Stimulated activated CD4-positive, alpha-beta T cell treated with anti-CD3 and anti-CD28 coated beads, Interleukin-12 subunit alpha, Interleukin-12 subunit beta, amount 100 ng/mL, for 24 hours (primary cell): ENCODE measurements at places on chromosomes 16 and 17.

DNA sequence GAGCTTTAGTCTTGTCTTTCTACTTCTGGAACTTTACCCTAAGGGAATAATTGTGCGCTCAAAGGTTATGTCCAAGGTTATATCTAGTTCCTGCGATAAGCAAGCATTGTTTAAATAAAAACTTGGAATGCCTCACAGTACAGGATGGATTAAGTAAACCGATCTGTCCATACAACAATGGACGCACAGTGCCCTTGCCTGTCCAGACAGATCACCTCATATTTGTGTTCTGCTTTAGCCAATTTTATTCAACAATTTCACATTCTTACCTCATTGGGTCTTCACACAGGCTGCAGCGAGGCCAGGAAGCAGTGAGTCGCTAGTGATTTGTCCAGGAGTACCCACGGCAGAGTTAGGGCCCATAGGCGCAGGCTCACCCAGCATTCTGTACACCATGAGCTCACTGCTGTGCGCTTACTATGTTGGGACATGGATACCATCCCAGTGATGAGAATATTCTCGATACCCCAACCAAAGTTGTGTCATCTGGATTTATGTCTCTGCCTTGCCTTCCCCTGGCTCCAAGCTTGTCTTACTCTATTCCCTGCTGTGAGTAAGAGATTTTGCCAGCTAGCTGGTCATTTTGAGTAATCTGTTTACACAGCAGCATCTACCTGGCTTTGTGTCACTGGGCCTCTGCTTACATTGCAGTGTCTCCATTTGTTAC, 39.8 kb downstream of the USP43 start:
- DNase-seq = no peak

GRCh38 chr17:42283241-42284023, 4.9 kb upstream of the STAT5A start:
- no peak for DNase-seq

DNA sequence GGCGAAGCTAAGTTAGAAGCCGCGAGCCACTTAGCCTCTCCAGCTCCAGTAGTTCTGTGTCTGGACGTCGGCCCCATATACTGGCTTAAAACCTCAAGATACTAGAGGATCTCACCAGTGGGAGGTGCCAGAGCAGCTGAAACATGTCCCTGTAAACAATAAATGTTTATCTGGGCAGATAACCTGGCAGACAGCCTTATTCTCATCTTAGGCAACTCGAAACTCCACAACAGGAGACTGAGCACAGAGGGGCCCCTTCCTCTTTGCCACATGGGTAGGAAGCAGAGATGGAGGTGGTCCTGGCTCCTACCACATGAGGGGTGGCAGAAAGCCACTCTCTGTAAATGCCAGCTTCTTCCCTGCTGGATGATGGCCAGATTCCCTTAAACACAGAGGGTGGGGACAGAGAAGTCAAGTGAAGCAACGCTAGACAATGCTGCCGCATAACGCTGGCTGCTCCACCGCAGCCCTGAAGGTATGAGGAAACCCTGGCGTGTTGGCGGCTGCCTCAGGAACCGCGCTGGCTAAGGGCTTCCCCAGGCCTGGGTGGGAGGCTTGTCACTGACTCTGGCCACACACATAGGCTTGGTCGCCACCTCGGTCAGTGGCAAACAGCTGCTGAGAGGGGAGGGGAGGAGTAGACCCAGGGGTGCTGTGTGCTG, 67.9 kb downstream of the HIC1 start:
- DNase-seq = no peak

GRCh38 chr16:50006964-50007363, 18.1 kb upstream of the CNEP1R1 start:
- no peak for DNase-seq

GRCh38 chr17:72487731-72488494, 367.1 kb downstream of the SOX9 start:
- no peak for DNase-seq

GRCh38 chr17:81094509-81095382, 59.8 kb downstream of the BAIAP2 start:
- DNase-seq = peak; percentile 79

DNA sequence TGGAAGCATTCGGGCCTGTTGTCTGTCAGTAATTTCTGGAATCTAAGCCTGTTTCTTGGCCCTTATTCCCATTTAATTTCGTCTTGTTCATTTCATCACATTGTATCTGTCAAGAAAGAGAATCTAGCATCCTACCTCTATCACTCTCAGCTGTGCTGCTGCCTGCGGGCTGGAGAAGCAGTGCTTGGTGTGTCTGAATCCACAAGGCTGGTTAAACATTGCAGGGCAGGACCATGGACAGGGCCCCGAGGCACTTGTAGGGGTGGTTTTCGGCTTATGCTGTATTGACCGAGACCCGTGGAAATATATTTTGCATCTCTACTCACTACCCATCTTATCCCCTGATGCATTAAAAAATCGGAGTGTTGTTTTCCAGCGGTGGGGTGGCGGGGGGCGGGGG, 3.1 kb downstream of the RAB11FIP4 start:
- DNase-seq = peak; percentile 41

DNA sequence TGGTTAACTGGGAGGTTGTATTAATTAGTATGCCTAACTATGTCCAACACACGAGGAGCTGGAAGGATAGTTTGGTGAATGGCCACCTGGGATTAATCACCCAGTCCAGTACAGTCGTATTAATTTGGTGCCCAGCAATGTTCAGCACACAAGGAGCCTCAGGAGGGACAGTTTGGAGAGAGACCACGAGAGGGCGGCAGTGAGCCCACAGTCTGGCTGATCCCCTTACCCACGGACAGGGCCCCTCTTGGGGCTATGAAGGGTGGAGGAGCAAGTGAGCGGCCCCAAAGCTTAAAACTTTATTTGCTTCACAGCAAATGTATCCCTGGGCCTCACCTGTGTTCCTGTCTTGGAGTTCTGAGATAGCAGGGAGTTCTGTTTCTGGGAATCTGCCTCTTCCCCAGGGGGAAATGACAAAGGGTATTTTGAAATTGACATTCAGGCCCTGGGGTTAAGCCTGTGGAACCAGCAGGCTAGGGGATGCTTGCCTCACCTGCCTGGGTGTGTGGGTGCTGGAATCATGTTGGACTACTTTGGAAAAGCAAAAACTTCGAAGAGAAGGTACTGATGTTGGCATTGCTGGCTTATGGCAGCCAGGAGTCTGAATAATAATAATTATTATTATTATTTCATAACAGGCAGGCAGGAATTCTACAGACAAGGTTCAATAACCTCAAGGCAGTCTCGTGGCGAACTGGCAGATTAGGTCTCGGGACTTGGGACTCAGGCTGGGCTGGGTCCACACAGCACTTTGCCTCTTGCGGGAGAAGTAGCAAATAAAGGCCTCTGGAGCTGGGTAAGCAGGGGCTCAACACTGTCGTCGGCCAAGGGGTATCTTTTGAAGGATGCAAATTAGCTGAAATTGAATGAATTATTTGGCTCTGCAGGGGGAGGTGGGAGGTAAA, 227.6 kb upstream of the ASIC2 start:
- peak; percentile 12 for DNase-seq

- no peak for DNase-seq
These were observed 190.1 kb upstream of the TBX2 start for GRCh38 chr17:61209525-61209924.

DNA sequence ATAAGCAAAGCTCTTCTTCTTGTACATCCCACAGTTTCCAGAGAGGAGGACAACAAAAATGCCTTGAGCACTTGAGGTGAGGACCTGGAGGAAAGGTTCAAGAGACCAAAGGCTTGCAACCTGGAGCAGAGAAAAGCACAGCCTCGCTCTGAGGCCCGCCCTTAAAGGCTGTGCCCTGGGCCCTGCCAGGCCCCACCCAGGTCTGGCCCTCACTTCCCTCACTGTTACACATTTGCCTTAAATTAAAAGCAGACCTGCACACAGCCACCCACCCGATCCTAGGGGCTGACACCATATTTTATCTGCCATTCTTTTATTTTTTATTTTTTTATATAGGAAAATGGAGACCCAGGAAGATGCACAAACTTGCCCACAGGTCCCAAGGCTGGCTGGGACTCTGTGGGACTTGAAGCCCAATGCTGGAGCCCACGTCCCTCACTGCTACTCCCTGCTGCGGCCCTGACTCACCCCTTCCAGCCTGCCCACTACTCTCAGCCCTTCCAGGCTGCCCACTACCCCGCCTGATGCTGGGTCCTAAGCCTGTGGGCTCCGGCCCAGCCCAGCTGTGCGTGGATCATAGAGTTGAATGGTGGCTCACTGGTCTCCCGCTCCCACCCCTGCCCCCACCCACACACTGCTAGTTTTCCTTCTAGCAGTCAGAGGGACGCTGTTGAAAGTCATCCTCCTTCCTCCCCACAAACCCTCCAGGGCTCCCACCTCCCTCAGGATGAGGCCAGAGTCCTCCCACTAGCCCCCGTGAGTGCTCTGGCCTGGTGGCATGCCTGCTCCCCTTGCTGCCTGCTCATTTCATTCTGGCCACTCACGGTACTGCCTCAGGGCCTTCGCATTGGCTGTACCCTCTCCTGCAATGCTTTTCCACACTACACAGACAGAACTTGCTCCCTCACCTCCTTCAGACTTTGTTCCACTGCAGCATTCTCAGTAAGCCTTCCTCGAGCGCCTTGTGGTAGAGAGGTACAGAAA, 77.6 kb upstream of the MED9 start:
- DNase-seq = no peak

DNA sequence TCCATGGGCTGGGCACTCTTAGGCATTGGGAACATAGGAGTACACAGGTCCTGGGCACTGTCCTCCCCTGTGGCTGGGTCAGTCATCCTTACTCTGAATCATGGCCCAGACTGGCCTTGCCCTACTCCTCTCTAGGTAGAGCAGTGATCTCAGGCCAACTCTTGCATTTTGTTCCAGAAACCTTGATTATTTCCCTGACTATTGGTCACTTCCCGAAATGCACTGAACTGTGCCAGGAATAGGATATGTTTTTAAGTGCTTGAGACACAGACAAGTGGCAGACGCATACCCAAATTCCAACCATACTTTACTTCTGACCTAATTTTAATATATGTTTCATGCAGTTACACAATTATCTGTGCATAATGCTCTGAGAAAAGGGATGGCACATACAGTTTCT, 10.3 kb downstream of the KRABD2 start:
- no peak for DNase-seq

DNA sequence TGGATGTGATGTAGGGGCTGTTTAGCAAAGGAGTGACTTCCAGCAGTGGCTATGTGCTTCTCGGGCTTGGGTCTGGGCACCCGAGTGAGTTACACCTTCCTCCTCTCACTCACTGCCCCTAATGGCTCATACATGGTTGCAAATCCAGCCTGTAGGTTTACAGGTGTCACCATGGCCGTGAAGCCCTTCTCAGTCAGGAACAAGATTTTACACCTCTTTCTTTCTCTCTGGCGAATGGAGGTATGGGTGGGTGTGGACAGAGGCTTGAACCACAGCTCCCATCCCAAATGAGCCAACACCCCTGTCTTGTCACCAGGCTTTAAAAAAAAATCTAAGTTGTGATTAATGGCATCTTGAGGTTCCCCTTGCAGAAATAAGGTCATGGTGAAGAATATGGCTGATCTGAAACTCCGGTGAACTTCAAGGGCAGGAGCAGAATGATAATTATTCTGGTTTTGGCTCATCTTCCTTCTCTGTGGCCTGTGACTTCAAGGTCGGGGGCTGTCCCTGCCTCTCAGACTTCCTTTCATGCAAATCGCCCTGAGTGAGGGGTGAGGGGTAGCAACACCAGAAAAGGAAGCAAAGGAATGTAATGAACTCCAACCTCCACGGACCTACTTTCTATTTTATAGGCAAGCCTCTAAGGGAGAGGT, 331.2 kb downstream of the MAF start:
- DNase-seq = peak; percentile 50

DNA sequence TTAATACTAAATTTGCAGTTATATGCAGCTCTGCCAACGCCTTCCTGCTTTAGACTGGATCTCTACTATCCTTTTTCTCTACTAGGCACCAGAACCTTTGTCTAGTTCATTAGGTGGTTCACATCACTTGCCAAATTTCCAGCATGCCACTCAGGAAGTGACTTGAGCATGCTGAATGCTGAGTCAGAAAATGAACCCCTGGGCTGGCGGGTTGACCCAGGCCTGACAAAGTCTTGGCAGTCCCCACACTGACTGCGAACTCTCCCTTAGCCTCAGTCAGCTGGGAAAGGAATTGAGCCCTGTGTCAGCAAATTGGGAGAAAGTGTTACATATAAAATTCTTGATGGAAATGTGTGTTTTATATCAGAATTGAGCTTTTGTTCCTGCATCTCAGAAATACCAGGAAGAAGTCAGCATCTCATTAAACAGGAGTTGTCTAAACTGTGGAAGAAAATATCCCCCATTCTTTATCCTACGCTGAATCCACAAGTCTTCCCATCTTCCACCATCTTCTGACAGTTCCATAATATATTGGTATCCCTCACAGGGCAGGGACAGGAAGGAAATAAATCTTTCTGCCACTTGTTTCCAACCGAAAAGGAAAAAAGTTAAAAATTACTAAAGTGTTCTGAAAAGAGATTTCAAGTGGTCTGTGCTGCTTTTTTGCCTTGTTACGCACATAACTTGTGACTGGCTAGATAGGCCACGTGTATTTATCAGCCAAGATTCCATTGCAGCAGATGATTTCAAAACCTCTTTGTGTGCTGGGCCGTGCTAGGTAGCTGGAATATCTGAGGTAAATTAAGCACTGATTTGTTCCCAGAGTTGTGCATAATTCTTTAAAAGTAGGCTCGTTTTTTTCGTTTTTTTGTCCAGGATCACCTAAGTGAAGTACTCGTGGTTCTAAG, 16.7 kb upstream of the SLC12A3 start:
- DNase-seq = no peak

DNA sequence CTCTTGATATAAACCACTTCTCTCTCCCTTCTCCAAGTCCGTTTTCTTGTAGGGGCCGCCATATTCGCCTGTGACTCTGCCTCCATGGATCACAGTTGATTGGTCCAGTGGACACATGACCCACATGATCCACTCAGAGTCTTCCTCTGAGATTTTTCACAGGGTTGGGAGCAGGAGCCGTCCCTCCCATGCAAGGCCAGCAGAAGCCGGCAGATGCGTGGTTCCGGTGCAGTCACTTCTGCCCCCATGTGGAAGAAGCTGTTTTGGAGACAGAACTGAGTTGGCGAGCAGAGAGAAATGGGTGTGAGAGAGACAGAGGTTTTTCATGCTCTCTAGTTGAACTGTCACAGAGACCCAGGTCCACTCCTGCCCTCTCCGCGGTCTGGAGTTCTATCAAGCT, 83.3 kb downstream of the C16orf95 start:
- DNase-seq = no peak

DNA sequence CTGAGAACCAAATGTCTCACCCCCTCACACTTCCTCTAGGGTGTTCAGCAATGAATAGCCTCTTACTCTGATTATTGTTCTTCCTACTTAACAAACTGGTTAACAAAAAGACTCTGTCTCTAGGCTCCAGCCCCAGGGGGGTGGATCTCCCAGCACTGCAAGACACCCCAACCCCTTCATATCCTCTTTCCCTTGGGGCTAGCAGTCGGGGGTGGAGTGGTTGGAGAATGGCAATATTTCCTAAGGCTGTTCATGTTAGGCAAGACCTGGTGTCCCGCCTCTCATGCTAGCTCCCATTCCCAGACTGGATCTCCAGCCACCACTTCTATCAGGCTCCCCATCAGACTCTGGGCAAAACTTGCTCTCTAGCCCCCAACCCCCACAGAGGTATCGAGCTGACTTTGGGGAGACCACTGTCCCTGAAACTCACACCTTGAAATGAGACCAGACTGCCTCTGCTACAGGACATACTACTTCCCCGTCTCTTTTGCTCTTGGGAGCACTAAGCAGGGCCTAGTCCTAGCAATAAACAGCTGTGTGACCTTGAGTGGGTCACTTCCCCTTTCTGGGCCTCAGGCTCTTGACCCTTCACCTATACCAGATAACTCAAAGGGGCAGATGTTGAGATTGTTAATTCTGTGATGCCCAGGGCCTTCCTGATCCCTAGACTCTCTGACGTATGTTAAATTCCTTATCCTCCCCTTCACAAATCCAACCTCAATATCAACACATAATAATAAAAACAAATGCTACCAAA, 2.4 kb downstream of the SLC25A35 start:
- no peak for DNase-seq
